CD14-positive monocyte (primary cell): ENCODE measurements at places on chromosomes 3 and 15.

- DNase-seq: no peak
These were observed 265.3 kb downstream of the CD47 start for GRCh38 chr3:107825556-107825955.

- DNase-seq: no peak
These were observed 66.4 kb upstream of the TRA2B start for GRCh38 chr3:186004209-186004608.

GRCh38 chr3:82194870-82195269 lies 433.4 kb upstream of the GBE1 start:
- no peak for DNase-seq

DNA sequence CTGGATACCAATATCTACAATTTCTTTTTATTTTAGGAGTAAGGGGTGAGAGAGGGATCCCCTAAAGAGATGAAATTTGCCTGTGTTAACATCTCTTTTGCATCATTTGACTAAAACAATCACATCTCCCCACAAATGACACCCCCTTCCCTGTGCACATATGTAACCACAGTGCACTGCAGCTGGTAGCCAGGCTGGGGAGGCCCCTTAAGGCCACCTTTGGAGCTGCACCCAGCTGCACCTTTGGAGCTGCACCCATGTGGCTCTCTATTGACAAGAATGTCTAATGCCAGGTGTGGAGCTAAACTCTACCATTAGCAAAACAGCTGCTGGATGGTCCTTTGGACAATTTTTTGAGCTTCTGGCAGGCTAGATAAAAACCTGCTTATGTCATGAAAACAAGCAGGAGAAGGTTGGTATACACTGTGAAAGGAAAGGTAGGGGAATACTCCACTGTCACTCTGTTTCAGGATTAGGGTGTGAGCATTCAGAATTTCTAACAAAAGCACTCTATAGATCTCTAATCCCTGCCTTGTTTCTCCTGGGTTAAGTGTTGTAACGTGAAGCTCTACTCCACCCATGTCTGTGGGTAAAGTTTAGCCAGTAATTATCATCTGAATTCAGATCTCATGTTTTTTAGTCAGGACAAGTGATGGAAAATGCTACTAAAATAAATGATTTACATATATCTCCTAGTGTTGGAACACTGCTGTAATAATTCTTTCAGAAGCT lies 52.1 kb downstream of the TFG start:
- DNase-seq: no peak

GRCh38 chr3:36635731-36636130 lies 128.6 kb downstream of the DCLK3 start:
- DNase-seq: no peak

DNA sequence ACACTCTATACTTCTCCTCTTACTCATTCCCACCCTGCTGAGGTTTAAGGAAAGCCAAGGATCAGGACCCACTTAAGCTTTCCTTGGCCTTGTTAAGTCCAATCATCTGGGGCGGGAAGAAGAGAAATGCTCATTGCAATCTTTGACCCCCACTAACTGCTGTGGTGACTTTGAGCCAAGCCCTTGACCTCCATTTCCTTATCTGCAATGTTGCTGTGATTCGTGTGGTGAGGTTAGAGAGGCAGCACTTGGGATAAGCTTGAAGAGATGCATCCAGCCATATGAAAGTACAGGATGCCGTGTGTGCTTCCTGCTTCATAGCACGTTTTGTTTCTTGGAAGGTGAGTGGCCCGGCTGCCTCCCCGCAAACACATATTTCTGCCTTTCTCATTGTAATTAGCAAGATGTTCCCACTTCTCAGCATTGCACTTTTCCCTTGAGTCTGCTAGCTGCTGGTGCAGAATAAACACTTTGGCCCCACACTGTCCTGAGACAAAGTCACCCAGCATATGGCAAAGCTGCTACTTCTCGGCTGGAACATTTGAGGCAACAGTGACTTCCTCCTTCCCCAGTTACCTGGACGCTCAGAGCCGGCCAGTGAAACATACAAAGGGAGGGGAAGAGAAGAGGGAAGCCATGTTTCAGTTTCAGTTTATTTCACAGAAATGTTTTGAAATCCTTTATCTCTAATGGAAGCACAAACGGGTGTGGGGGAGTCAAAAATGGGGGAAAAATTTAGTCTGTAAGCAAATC lies 10.5 kb upstream of the NUDT16 start:
- peak; percentile 32 for DNase-seq

- DNase-seq: no peak
These were observed 17.9 kb downstream of the TMEM40 start for GRCh38 chr3:12741209-12741608.

GRCh38 chr3:151567477-151567876 lies 106.6 kb upstream of the IGSF10 start:
- no peak for DNase-seq

DNA sequence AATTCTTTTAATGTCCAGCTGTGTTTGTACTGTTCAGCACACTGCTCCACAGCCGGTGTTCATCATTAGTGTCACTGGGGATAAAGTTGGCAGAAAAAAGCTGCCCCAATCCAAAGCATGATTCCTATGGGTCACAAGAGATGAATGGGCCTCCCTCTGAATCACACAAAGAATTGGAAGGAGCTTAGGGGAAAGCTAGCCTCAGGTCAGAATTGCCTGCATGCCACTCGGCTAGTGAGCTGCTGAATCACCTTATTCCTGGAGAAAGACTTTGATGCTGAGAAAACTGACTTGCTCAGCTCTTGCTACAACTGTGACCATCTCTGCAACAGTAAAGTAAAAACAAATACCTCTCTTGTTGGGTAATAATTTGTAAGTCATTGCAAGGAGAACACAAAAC lies 3.5 kb downstream of the CCK start:
- no peak for DNase-seq

DNA sequence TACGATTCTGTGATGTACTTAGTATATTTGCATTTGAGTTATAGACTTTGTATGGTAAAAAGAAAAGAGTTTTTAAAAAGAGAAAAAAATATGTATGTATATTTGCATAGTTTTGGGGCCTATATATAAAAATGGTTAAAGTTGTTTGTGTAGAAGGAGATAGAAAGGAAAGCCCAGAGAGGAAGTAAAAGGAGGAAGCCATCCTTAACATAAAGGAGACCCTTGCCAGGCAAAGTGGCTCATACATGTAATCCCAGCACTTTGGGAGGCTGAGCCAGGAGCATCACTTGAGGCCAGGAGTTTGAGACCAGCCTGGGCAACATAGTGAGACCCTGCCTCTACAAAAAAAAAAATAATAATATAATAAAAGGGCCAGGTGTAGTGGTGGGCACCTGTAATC lies 8.4 kb downstream of the SNAP23 start:
- peak; percentile 27 for DNase-seq

DNA sequence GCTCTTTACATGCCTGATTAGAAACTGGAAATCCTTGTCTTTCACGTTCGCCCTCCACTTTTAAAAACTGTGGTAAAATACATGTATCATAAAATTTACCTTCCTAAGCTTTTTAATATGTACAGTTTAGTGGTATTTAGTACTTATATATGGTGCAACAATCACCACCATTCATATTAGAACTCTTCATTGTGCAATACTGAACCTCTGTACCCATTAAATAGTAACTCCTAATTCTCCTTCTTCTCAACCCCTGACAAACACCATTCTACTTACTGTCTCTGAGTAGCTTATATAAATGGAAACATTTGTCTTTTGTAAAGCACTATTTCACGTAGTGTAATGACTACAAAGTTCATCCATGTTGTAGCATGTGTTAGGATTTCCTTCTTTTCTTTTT lies 28.2 kb downstream of the GRM2 start:
- DNase-seq: no peak

DNA sequence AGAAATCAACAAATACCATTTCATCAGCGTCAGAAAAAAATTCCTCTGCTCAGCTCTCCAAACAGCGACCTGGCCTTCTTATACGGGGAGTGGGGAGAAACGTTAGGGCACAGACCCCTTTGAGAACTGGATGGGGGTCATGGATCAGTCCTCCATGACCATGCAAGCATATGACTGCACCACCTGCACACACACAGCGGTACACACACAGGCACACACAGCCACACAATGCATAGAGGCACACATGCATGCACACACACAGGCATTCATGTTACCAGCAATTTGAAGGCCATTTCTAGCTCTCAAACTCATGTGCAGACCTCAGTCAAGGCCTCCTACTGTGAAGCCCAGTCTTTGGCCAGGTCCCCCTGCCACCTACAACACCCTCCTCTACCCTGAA lies 50.2 kb downstream of the SLC41A3 start:
- no peak for DNase-seq

GRCh38 chr3:187230011-187230410 lies 32.7 kb downstream of the RTP1 start:
- no peak for DNase-seq

GRCh38 chr15:66749841-66750575 lies 48.0 kb downstream of the SMAD6 start:
- no peak for DNase-seq

- peak; percentile 16 for DNase-seq
These were observed 30.3 kb downstream of the TPRA1 start for GRCh38 chr3:127560051-127560787.

DNA sequence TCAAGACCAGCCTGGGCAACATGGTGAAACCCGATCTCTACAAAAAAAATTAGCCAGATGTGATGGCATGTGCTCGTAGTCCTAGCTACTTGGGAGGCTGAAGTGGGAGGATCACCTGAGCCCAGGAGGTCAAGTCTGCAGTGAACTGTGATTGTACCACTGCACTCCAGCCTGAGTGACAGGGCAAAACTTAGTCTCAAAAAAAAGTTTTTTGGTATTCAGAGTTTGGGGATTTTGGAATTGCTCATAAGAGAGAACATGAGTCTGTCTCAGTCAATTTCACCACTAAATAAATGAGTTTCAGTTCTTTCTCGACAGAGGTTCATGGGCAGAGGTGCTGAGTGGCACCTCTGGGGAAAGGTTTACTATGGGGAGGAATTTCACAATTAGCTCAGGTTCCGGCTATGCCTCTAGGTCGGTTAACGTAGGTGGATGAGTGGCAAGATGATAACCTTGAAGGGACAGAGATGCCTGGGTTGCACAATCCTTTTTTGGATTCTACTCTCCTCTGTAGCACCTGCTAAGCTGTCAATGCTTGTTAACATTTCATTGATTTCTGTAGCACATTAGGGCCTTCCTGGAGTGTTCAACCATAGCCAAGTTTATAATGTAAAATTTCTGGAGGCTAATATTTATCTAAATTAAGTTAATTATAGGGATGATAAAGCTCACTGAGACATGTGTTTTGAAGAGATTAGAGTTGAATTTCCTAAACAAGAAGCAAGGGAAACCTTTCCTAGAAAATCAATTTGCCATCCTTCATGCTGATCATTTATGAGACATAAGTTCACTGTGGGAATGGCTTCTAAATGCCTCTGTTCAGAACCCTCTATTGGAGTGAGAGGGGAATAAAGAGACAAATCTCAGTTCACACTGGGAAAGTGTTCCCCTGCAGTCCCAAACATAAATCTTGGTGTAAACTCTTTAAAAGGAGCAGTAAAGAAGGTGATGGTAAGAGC lies 37.4 kb upstream of the DCP1A start:
- DNase-seq: no peak

DNA sequence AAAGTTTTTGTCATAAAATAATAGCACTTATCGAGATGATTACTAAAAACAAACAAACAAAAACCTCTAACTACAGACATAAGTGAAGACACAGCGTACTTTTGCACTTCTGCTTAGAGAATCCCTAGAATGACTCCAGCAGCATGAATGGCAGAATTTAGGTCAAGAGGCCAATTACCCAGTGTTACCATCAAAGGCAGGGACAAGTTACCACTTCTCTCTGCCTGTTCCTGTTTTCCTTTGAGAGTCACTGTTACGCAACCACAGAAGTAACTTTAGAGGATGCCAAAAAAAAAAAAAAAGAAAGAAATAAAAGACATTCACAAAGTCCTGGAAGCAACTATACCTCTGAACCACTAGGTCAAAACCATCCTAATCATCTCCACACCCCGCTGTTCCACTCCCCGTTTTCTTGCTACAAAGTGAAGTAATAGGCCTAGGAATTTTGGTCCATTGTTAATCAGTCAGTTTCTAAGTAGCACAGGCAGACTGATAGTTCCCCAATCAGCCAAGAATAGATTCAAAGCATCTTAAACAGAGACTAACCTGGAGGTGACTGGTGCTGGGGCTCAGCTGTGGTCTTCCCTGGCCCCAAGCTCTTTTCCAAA lies 41.9 kb downstream of the FMN1 start:
- DNase-seq: peak; percentile 93
